ENCODE measurements at places on chromosomes 2 and 18.
A peak's percentile ranks its signal among the peaks of the same experiment; 100 is the strongest.

DNA sequence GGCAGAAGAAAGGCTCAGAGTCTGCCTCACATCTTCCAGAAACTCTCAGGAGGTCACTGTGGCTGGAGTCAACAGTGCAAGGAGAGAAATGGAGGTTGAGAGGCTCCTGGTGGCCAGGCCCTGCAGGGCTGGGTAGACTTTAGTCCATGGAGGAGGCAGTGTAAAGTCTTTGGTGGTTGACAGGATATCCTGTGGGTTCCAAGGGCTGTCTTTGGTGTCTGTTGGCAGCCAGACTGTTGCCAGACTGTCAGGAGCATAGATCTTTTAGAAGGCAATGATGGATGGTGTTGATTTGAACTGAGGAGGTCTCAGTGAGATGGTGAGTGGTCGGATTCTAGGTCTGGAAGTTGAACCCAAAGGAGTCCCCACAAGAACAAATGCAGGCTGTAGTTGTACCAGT is 45.0 kb upstream of the SKOR2 start:
- DNase-seq, result no peak

DNA sequence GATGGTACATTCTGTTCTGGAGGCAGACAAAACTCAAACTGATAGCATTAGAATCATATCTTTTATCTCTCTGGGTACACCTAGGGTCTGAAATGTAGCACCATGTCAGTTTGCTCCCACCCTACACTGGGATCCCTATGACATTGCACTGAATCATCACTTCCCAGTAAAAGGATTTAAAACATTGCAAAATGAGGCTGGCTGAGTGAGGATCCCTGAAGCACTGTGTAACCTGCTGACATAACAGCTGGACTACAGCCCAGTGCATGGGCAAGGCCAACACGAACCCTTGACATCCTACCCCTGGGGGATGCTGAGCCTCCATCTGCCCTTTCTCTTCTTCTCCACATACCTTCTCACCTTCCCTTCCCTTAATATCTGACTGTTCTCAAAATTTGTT is 253.2 kb downstream of the TTC32 start:
- no peak for DNase-seq

- no peak for DNase-seq
Observed at GRCh38 chr2:241514986-241515737, 6.8 kb upstream of the STK25 start.

GRCh38 chr18:42614619-42615293 is 500.7 kb downstream of the RIT2 start:
- peak; percentile 74 for DNase-seq

GRCh38 chr2:10382354-10383061 is 65.6 kb downstream of the ODC1 start:
- DNase-seq, result no peak

DNA sequence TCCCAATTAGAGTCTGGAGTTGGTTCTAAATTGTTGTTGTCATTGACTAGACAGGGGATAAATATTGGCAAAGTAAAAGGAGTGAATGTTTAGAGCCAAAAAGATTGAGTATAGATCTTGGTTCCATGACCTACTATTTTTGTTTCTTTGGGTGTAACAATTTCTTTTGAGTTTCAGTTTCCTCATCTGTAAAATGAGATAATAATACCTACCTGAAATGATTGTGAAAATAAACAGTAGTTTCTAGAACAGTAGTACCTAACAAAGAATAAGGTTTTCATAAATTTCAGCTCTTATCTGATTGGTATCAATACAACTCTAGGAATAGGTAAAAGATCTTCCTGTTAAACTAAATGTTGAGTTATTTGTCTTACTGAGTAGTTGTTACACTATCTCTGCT is 56.8 kb downstream of the PMS1 start:
- DNase-seq, result no peak

- peak; percentile 75 for DNase-seq
Observed at GRCh38 chr18:457140-457519, 43.4 kb downstream of the COLEC12 start.

DNA sequence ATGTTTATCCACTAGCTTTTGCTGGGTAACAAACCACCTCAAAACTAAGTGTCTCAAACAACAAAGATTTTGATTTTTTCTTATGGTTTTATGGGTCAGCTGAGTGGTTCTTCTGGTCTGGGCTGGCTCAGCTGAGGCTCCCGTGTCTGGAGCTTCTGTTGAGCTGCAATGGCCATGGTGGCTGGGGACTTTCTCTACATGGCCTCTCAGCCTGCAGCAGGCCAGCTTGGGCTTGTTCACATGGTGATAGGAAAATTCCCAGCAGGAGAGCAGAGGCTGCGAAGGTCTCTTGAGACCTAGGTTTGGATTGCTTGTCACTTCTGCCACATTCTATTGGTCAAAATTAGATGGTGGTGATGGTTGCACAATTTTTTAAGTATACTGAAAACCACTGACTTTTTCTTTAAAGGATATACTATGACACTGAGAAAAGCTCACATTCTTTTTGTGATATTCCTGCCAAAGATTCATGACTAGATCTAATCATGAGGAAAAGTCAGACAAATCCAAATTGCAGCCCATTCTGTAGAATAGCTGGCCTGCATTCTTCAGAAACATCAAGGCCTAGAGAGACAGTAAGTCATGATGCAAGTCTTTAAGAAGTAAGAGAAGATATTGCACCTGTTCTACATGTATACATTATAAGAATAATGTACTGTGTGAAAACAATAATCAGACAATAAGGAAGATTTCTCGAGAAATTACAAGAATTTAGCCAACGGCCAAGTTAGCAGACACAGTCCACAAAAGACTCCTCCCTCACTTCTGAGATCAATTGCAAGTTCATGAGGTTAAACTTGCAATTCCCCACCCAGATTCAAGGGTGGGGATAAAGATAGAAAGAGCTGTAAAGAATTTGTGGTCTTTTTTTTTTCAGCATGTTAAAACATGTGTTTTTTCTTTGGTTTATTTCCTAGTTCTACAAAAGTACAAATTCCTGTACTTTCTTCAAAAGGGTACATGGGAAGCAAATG is 35.0 kb upstream of the IL1R2 start:
- no peak for DNase-seq

DNA sequence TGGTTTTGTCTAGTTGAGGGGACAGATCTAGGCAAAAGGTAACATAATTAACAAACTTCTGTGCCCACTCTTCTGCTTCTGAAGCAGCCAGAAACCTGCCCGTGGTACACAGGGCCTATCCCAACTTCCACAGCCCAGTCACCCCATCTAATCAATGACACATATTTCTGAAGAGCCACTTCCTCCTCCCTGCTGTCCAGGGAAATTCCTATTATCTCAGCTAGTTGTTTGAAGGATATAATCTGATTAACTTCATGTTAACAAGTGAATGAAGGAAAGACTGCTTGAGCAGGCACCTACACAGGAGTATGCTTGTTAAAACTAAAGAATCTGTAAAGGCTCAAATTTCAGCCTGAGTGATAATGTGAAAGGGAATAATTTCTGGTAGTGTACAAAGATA is 61.4 kb downstream of the CCDC148 start:
- no peak for DNase-seq

DNA sequence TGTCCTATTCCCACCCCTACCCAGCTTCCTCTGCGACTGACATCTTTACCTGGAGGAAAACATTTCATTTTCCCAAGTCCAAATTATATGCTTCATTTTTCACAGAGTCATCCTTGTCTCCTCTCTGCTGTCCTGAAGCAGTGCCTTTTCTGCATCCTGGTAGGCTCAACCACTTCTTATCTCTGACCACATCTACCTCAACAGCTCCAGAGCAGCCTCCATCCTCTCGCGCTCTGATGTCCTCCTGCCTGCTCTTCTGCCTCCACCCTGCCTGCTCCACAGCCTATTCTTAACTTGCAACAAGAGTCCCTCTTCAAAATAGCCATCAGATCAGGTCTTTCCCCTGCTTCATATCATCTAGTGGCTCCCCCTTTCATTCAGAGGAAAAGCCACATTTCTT is 457.1 kb downstream of the PARD3B start:
- no peak for DNase-seq

DNA sequence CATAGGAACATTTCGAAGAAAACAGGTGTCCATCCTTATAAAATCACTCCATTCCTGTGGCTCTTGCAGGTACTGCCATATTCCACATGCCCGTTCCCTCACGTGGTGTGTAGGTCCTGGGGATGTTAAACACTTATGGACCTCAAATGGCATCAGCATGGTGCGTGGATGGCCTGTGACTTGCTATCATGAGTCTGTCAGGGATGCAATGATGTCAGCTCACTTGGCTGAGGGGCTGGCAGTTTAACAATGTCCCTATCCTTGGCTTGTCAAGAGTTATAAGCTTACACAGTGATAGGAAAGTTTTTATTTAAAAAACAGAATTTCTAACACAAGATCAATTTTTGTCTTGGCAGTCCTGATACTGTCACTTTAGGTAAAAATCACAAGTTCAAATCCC is 28.8 kb downstream of the MAIP1 start:
- no peak for DNase-seq

GRCh38 chr2:96209011-96209728 is 543 bp upstream of the STARD7 start:
- DNase-seq, result no peak

DNA sequence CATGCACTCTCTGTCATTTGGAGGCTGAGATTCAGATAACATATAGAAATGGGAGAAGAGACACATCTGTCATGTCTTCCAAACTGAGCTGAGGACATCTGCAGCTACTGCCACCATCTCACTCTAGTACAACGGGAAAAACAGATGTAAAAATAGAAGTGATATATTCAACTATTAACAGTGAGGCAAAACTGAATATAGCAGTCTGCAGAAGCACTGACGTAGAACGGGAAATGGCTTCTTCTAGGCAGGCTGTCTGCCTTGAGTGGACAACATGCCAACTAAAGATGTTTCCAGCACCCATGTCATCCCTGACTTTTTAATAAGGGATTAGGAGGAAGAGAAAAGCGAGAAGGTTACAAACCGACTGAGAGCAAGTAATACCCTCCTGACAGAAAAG is 51.6 kb downstream of the MRPL33 start:
- DNase-seq, result no peak

DNA sequence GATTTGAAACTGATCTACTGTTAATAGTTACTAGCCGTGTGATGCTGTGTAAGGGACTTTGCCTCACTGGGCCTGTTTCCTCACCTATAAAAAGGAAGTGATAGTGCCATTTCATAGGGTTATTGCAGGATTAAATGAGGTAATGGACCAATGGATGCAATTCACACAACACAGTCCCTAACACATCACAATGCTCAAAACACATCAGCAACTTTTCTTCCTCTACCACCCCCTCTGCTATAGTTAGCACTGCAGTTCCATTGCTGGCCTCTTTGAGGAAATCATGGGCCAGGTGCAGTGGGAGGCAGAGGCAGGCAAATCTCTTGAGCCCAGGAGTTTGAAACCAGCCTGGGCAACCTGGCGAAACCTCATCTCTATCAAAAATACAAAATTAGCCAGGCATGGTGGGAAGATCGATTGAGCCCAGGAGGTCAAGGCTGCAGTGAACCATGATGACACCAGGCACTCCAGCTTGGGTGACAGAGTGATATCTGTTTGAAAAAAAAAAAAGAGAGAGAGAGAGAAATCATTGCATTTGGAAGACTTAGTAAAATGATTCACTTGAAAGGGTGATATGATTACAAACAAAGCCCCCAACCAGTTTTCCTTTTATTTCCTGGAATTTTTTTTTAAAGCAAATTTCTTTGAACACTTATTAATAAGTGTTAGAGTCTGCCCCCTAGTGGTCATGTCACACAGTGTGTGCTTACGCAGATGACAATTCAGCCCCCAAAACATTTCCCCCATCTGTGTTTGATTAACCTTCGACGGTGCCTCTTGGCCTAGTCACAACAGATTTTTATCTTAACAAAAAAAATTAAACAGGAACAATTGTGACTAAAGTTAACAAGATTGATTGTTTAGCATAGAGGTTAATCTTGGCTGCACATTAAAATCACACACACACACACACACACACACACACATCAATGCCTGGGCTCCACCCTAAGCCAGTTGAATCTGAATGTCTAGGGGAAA is 88.6 kb upstream of the BCL11A start:
- DNase-seq, result peak; percentile 40

GRCh38 chr2:2867397-2867979 is 510.1 kb downstream of the EIPR1 start:
- DNase-seq, result no peak

DNA sequence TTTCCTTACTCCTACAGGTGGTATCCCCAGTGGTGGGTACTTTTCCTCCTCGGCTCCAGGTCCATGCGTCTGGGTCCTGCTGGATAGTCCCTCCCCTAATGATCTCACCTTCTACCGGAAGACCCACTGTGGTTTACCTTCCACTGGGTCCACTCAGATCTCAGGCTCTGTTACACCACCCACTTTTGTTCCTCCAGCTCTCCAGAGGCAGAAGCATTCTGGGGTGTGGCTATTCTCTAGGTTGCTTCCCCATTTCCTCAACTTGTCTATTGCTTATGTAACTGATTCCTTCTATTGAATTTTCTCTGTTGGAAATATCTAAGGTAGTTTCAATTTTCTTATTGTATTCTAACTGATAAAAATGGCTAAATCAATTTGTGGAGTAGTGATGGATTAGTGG is 87.6 kb upstream of the GALNT5 start:
- DNase-seq, result no peak

- DNase-seq, result peak; percentile 27
Observed at GRCh38 chr2:196990788-196991461, 64.4 kb upstream of the PGAP1 start.

- no peak for DNase-seq
Observed at GRCh38 chr2:1802469-1803216, 58.3 kb upstream of the PXDN start.

GRCh38 chr2:1693723-1694122 is 50.6 kb downstream of the PXDN start:
- DNase-seq, result no peak

DNA sequence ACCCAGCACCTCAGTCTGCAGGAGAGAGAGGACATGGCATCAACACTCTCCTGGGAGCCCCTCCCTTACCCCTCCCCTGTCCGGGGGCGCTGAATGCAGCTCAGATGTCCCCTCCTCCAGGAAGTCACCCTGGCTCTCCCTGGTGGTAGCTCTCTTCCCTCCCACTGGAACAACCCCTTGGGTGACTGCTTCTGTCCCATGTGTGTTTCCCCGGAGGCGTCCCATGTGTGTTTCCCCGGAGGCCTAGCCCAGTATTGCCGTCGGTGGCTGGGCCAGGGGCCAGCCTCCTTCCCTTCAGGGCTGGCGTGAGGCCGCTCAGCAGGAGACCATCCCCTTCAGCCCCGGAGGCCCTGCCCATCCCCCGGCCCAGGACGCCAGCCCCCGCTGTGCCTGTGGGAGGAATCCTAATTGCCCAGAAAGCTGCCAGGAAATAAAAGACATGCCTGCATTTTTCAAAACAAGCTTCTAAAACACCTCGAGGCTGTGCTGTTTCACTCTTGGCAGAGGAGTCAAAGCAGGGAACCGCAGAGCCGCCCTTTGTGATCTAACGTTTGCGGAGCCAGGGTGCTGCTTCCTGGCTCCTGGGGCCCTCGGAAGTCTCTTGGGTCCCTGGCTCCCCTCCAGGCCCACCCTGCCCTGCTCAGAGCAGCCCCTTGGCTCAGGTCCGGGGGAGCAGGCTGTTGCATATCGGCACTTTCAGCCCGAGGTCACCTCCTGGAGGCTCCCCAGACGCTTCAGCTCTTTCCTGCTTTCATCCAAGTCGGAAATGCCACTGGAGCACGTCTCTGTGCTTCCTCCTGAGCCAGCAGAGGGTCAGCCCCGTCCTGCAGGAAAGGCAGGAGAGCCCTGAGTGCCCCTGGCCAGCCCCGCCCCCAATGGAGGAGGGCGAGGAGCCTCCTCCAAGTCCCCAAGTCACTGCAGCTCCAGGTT is 11.4 kb downstream of the SNED1 start:
- no peak for DNase-seq

GRCh38 chr18:23588836-23589560 is 2.7 kb upstream of the NPC1 start:
- DNase-seq, result no peak

GRCh38 chr2:101461381-101461780 is 13.5 kb downstream of the RFX8 start:
- no peak for DNase-seq

- DNase-seq, result no peak
Observed at GRCh38 chr2:212940816-212941215, 210.6 kb downstream of the IKZF2 start.

All from BE2C (cell line).